ENCODE measurements at places on chromosomes 12 and 14. TPM values are rescaled to one million over a fixed set of nuclear protein-coding genes. Genes with fewer than 3 reads are reported as not detected.

- no peak for DNase-seq
Observed at GRCh38 chr12:184811-185575, 29.0 kb downstream of the SLC6A12 start.

The KHNYN gene
- total RNA-seq = 41.9 TPM

GRCh38 chr14:65208548-65208947 is 106.2 kb upstream of the MAX start:
- no peak for DNase-seq

- DNase-seq = no peak
Observed at GRCh38 chr14:101289230-101289690, 272.0 kb upstream of the DIO3 start.

- peak; percentile 55 for DNase-seq
Observed at GRCh38 chr14:91059576-91060350, 678 bp downstream of the RPS6KA5 start.

DNA sequence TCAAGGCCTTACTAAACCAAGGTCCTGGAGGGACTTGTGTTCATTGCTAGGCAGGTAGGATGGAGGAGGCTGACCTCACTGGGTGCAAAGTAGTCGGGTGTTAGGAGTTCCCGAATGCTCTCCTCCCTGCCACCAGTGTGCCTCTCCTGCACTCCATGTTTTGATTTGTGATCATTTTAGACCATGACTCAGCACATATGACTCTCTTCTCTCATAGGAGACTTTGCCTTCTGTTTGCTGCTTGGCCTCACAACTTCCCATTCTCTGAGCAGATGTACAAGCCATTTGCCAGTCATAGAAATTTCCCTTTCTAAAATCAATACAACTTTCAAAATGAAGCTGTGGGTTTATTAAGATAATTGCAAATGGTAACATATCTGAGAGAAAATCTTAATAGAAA is 46.6 kb upstream of the LRIG3 start:
- no peak for DNase-seq

GRCh38 chr12:104710940-104711689 is 247.0 kb downstream of the SLC41A2 start:
- DNase-seq = peak; percentile 39

DNA sequence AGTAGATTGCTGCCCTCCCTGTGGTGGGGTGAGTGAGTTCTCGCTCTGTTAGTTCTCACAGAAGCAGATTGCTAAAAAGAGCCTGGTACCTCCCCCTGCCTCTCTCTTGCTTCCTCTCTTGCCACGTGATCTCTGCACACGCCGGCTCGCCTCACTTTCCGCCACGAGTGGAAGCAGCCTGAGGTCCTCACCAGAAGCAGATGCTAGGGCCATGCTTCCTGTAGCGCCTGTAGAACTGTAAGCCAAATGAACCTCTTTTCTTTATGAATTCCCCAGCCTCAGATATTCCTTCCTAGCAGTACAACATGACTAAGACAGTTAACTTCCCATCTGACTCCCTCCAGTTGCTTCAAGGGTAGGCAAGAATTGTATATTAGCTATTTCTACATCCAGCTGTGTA is 76.2 kb downstream of the ETV6 start:
- DNase-seq = no peak

The NRL gene
- 2.8 TPM for total RNA-seq

The ZDHHC22 gene
- total RNA-seq = 0.25 TPM

GRCh38 chr12:120858306-120859088 is 45.7 kb downstream of the SPPL3 start:
- DNase-seq = no peak

- peak; percentile 7 for DNase-seq
Observed at GRCh38 chr12:41514907-41515306, 326.8 kb downstream of the PDZRN4 start.

GRCh38 chr12:75709503-75709902 is 198.1 kb upstream of the KRR1 start:
- no peak for DNase-seq

The RNASE7 gene
- total RNA-seq = not detected

The GARIN6 gene
- total RNA-seq = not detected

The NINJ2 gene
- 5.0 TPM for total RNA-seq

DNA sequence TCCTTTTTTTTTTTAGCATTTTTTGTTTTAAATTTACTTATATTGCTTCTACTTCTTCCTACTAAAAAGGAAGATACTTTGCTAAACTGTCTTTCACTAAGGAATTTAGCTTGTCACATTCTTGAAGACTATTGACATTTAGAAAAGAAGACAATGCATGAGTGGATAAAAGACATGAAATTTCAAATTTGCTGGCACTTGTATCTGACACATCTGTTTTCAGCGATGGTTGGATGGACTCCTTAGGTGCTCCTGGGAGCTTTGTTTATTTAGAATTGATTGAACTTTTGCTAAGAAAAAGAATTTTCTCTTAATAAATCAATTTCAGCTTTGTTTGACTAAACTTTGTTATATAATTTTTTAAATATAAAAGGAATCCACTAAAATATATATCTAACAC is 3.3 kb upstream of the KERA start:
- DNase-seq = no peak

GRCh38 chr14:102591372-102591943 is 991 bp upstream of the RCOR1 start:
- DNase-seq = peak; percentile 40

GRCh38 chr12:6546016-6546415 is 9.8 kb downstream of the IFFO1 start:
- DNase-seq = no peak

GRCh38 chr14:29856516-29856915 is 71.1 kb downstream of the PRKD1 start:
- DNase-seq = no peak

DNA sequence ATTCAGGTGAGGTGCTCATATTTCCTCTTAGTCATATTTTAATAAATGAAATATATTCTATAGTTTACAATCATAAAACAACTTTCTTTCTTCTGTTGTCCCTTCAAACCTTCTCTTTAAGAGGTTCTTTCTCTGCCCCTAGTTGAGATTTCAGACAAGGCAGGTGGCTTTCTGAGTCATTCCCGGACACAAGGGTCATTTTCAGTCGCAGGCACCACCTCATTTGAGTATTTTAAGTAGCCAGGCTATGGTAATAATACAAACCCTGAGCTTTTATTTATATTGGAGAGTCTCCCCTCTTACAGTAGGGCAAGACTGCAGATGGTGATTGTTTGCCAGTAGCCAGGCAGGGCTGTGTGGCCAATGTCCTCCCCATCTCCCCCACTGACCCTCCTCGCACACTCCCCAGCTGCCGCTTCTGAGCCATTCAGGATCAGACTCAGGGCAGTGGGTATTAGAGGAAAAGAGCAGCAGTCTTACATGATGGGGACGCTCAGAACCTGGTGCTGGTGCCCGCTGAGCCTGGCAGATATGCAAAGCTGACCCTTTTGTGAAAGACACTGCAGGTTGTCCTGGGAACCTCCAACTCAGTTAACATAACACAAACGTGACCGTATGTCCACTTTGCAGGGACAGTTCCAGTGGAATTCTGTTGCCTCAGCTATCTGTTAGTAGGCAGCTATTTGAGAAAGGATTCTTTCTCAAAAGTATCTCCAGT is 101.1 kb upstream of the BCL2L14 start:
- no peak for DNase-seq

The MYO1H gene
- total RNA-seq = not detected

- DNase-seq = no peak
Observed at GRCh38 chr14:61889914-61890351, 127.7 kb downstream of the SNAPC1 start.

GRCh38 chr14:78153064-78153341 is 17.2 kb upstream of the NRXN3 start:
- peak; percentile 7 for DNase-seq

The CCDC197 gene
- total RNA-seq = not detected

DNA sequence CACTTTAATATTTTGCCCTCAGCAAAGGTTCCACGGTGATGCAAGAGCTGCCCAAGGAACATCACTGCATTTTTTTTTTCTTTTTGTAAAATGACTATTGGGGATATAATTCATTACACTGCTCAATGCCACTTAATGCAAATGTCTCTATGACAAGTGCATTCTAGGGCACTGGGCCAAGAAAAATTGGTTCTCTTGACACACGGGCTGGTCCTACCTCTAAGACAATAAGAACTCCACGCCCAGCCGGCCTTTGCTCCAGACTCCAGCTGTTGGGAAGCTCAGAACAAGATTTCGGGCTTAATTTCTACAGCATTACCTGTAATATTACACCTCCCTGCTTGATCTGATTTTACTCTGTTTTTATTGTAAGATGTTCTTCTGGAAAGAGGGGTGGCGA is 48.8 kb upstream of the VRK1 start:
- DNase-seq = no peak

- no peak for DNase-seq
Observed at GRCh38 chr12:82176761-82177490, 181.3 kb downstream of the CCDC59 start.

The CMKLR1 gene
- not detected for total RNA-seq
